CD4-positive, alpha-beta T cell treated with Interleukin-2 at 100 ng/mL for 4 hours (primary cell): ENCODE measurements at places on chromosomes 5 and 9.

- no peak for DNase-seq
Observed at GRCh38 chr9:121769939-121770338, 118.5 kb downstream of the DAB2IP start.

GRCh38 chr9:109846776-109847175, 66.8 kb downstream of the PALM2AKAP2 start:
- no peak for DNase-seq

DNA sequence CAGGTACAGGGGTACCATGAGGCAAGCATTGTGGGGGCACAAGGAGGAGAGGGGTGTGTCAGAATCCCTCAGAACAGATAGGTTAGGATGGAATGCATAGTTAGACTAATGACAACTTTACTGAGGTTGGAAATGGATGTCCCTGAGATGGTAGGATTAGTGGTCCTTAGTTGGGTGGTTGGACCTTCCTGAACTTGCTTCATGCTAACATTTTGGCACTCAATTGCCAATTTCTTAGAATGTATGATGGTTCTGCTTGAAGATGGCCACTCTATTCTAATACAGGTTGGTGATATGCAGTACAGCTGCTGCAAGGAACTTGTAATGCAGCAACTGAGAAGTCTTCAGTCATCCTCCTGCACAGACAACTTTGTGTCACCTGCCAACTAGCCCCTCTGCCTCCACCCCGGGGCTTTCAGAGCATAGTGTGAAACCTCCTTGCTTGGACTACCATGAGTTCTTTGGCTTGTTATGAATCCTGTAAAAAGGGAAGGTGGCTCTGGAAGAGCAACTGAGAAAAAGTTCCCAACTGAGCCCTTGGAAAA, 5.4 kb downstream of the CCNI2 start:
- no peak for DNase-seq

DNA sequence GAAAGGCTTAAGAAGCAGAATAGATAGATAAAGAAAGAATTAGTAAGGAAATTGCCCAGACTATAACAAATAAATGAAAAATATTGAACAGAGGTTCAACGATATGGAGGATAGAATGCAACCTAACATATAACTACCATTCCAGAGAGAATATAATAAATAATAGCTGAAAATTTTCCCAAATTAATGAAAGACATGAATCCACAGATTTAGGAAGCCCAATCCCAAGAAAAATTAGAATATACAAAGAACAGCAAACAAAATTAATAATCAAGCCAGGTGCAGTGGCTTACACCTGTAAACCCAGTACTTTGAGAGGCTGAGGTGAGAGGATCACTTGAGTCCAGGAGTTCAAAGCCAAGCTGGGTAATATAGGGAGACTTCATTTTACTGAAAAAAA, 27.8 kb upstream of the FNIP1 start:
- DNase-seq = no peak

DNA sequence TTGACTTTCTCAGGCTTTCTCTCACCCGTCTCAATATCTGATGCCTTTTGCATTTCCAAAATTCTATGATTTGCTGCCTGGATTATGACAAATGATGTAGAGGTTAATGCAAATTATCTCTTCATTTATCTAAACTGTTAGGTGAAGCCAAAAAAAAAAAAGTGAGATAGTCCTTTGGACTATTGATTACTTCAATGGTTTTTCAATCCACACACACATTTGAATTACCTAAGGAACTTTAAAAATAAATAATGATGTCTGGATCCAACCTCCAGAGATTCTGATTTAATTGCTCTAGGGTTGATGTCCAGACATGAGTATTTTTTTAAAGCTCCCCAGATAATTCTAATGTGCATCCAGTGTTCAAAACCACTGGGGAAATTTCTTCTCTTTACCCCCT, 379.4 kb downstream of the SPATA31D1 start:
- no peak for DNase-seq

DNA sequence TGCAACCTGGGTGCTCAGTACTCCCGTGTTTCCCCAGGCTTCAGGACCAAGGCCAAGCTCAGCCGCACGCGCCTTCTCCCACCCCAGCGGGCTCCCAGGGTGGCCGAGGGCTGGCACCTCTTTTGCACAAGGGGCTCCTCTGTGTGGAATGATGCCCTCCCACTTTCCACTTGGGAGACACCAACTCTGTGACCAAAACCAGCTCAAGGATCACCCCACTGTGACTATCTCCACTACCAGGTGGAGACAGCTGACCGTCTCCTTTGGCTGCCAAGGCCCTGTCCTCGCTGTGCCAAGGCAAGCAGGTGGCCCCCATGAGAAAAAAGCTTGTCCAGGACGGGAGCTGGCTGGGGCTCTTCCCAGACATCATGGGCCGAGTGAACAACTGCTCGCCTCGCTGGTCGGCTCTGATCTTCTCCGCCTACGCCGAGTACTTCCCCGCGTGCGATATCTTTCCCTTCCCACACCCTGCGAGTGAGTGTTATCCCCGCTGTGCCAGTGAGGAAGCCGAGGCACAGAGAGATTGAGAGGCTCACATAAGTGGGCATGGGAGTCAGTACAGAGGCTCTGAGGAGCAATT, 132.8 kb downstream of the ZNF354C start:
- no peak for DNase-seq

DNA sequence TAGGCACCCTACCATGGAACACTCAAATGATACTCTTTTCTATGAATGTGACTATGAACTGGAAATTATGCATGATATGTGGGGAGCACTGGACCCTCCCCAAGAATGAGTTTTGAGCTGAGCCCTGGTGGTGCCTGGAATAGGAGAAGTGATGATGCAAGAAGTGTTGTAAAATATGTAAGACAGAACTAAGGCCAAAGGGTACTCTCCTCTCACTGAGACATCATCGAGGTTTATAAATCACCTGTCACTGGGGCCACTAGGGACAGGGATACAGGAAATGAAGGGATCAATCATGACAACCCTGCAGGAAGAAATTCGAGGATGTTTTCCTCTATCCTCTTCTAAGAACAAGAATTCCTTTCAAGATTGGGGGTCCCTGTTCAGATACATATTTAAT, 45.4 kb downstream of the PCSK1 start:
- DNase-seq = no peak

- no peak for DNase-seq
Observed at GRCh38 chr5:125180231-125180829, 433.9 kb upstream of the ZNF608 start.

- DNase-seq = no peak
Observed at GRCh38 chr9:27538647-27539046, 9.0 kb upstream of the MOB3B start.

- peak; percentile 54 for DNase-seq
Observed at GRCh38 chr5:40681363-40682153, 1.8 kb downstream of the PTGER4 start.
